ENCODE measurements at places on chromosomes 12 and 14.

DNA sequence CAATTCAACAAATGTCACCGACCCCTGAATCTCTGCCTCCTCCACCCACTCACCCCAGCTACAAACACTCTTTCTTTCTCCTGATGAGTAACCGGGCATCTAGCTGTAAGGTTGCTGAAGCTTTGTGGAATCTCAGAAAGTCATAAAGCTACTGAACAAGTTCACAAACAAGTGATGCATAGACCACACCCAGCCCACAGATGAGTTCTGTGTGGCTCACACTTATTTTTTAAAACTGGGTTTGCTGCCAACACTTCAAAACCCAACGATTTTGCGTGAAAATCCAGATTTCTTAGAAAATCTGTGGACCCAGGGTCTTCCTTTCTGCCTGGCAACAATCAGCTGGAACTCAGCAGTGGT, 96.1 kb downstream of the APAF1 start:
- no peak for DNase-seq

DNA sequence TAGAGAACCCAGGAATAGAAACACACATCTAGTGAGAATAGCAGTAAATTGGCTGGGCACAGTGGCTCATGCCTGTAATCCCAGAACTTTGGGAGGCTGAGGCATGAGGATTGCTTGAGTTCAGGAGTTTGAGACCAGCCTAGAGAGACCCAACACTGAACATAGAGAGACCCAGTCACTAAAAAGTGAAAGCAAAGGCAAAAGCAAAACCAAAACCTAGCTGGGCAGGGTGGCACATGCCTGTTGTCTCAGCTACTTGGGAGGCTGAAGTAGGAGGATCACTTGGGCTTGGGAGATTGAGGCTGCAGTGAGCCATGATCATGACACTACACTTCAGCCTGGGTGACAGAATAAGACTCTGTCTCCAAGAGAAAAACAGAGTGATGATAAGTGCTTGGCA, 37.5 kb upstream of the MIS18BP1 start:
- no peak for DNase-seq

DNA sequence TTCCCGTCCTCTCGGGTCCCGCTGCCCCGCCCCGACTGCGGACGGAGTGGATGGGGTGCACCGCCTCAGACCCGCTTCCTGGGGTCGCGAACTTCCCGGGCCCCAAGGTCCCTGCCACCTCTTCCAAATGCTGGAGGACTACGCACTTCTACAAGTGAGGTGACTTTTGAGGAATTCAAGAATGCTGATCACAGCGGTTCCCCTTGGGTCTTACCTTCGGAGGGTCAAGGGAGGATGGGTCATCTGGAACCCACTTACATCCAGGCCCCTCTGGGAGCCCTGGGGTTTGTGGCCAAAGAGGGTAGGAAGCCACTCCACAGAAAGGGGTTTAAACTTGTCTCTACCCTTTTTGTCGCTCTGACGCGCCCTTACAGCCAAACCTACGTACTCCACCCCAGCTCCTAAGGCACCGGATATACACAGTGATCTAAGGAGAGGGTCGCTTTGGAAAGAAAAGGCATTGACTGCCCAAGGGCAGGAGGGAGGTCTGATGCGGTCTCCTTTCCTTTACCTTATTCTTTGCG, 532 bp upstream of the PRKD1 start:
- no peak for DNase-seq

- no peak for DNase-seq
These were observed 172.9 kb downstream of the TSPAN9 start for GRCh38 chr12:3250034-3250433.

DNA sequence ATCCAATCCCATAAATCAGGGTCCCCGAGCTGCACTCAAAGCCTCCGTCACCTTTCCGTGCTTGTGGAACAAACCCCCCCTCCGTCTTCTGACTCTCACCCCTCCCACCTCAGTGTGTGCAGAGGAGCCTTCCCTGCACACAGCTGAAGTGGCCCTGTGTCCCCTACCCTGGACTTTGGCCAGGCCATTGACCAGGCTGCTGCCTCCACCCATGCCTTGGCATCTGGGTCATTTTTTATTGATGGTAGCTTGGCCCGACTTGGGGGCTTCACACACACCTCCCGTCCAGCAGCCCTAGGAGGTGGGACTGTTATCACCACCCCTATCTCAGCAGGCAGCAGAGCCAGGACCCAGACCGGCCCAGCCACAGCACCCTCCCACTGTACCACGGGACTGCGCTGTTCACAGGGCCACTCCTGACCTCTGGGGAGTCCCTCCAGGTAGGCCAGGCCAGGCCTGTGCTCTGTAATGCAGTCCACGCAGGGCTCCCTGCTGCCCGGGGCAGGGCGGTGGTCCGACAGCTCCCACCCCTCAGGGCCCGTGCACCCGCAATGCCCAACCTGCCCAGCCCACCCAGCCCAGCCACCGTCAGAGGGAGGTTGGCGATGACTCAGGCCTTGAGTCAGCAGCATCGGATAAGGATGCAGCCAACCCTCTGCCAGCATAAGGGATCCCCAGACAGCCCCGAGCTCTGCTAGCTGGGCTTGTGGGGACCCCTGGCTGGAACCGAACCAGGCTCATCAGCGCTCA, 9.2 kb upstream of the INF2 start:
- no peak for DNase-seq

DNA sequence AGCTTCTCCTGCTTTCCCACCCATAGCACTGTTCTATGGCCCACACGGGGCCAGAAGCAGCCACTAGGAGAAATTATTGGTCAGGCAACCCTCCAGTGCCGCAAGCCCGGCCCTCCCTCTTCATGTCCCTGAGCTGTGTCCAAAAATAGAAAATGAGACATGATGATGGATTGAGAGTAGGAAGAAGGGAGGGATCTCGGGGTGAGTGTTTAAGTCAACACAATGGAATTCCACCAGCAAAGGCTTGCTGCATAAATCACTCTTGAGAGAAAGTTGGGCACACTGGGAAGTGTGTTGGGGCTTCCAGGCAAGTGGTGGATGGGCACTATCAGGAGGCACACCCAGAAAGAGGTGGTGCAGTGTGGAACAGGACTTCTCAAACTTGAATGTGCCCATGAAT, 94.2 kb downstream of the LLPH start:
- DNase-seq: no peak

DNA sequence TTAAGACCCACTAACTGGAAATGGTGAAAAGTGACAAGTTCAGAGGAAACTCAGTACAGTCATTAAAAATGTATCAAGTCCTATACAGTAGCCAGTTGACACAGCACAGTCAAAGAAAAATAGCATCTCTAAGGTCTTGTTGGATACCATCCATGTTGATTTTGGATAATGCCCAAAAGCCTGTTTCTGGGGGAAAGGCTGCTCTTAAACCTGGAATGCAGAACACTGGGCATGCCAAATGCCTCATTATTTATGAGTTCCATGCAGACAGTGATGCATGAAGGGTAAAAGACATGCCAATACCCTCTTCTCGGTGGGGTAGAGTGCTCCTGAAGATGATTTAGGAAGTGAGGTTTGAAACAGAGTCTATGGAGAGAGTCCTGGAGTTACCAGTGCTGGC, 29.6 kb downstream of the KCNK13 start:
- DNase-seq: no peak

DNA sequence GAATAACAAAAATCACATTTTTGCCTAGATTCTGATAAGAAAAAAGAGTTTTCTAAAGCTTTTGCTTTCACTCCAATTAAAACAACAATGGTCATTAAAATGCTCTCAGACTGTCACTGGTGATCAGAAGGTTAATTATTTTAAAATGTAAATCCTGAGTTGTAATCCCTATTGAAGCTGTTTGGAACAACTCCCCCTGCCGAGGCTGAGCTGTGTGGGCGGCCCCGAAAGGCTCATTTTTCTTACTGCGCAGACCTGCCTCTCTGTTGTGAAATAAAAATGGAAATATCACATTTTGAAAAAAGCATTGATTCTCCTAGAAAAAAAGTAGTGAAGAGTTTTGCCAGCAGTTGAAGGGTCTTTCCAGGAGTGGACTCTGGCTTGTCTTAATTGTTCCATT, 174.8 kb upstream of the CDKN3 start:
- DNase-seq: no peak
